ENCODE measurements at places on chromosomes 2 and 18.

DNA sequence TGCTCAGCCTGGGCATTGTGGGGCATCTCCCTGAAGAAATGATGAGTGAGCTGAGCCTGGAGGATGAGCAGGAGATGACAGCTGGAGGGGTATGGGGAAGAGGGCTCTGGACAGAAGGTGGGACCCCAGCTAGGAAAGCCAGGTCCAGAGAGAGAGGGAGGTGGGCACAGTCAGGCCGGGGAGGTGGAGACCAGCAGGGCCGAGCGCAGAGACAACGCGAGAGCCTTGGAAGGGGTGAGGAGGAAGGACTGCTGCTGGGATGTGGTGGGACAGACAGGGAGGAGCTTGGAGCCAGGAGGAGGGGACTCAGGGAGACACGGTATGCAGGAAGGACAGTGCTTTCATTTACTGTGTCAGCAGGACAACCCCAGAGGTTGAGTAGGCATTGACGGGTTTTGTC, 8.2 kb downstream of the TRPM8 start:
- DNase-seq, result no peak

GRCh38 chr2:200705305-200706041, 106.2 kb upstream of the BZW1 start:
- no peak for DNase-seq

DNA sequence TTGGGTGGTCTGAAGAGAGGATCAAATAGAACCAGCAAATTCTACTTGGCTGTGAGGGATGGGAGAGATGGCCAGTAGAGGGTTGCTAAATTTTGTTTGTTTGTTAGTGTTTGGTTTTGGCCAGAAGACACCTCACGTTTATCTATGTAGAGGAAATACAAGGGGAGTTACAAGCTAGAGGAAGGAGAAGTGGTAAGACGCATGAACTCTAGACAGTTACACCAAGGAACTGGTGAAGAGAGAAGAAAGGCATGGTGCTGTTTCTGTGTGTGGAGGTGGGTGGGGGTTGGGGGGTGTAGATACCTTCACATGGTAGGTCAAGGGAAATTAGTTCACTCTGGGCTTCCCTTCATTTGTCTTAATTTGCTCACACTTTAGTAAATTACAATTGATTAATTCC, 25.6 kb downstream of the RASGRP3 start:
- DNase-seq, result no peak

DNA sequence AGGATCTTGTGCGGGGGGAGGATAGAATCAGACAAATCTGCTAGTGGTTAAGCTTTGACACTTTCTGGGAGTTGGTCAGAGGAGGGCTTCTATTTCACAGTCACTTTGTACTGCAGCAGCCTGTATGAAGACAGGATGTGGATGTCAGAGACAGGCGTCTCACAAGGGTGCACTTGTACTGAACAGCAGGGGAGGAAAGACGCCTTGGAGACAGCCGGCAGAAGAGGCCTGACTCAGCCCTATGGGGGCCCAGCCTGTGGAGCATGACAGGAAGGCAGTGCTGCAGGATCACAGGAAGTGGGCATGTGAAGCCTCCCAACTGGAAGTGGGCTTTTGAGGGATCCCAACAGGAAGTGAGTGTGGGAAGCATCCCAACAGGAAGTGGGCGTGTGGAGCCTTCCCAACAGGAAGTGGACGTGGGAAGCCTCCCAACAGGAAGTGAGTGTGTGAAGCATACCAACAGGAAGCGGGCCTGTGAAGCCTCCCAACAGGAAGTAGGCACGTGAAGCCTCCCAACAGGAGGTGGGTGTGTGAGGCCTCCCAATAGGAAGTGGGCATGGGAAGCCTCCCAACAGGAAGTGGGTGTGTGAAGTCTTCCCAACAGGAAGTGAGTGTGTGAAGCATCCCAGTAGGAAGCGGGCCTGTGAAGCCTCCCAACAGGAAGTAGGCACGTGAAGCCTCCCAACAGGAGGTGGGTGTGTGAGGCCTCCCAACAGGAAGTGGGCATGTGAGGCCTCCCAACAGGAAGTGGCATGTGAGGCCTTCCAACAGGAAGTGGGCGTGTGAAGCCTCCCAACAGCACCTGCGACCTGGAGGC, 212.3 kb downstream of the SNTG2 start:
- DNase-seq, result no peak

DNA sequence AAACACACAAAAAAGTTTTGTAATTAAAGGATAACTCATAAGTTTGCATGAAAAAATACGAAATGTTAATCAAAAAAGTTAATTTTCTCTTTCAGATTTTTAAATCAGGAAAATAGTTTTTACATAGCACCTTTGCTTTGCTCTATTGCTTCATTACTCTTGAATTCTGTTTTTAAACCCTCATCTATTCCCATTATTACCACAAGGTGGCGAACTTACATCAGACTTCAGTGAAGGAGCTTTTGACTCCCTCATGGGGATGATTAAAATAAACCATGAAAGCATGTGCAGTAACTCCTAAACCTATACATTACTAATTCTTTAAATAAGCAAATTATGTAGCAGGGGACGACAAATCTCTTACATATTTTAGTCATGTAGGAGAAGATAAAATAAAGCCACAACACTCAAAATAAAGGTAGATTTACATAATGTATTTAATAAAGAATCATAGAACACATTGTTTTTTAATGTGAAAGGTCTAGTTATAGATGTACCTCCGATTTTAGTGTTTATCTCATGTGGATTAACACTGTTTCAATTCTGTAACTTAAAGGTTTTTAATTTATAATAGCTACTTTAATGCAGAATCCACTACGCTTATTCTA, 105.2 kb downstream of the NETO1 start:
- peak; percentile 28 for DNase-seq

- DNase-seq, result peak; percentile 60
Measured at GRCh38 chr2:107025869-107026380, 140.0 kb upstream of the ST6GAL2 start.

GRCh38 chr2:217588266-217588665, 414.5 kb downstream of the TNS1 start:
- no peak for DNase-seq

DNA sequence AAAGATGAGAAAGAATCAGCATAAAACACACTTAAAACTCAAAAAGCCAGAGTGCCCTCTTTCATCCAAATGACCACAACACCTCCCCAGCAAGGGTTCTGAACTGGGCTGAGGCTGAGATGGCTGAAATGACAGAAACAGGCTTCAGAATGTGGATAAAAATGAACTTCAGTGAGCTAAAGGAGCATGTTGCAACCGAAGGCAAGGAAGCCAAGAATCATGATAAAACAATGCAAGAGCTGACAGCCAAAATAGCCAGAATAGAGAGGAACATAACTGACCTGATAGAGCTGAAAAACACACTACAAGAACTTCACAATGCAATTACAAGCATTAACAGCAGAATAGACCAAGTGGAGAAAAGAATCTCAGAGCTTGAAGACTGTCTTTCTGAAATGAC, 12.2 kb upstream of the PSMA8 start:
- no peak for DNase-seq

DNA sequence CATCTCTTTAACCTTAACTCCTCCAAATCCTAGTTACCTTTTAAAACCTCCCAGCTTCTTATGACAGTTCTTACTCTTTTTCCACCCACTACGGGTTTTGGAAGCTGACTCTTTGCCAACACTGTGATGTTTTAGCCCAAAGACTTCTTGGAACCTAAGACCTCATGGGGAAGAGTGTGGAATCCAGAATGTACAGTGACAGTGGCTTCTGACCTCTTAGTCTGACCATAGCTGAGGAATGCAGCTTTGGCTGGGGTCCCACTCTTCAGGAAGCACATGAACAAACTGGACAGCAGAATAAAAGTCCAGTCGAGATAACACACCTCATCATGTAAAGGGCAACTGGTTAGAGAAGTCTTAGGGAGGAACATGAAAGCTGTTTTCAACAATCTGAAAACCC, 161.1 kb upstream of the PKDCC start:
- no peak for DNase-seq

DNA sequence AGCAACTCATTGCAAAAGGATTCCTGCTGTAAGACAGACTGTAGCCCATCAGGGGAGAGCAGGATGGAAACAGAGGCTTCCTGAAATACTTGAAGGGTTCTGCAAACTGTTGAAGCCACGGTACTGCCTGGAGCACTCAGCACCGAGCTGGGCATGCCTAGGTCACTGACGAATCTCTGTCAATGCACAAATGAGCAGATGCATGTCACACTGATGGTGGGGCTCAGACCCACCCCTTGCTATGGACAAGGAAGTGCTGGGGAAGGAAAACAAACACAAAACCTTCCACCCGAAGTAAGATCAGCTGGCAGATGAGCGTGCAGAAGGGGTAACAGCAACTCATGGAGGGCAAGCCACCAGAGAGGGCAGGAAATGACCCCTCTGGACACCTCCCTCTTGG, 136.7 kb downstream of the BCL2 start:
- no peak for DNase-seq

DNA sequence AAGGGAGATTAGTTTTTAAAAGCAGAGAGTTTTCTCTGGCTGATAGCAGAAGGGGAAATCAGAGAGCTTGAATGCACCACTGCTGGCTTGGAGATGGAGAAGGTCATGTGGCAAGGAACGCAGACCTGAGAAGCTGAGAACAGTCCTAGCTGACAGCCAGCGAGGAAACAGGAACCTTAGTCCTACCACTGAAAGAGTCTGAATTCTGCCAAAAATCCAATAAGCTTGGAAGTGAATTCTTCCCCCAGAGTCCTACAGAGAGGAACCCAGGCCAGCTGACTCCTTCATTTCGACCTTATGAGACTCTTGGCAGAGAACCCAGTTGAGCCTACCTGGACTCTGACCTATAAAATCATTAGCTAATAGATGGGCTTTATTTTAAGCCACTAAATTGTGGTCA, 371.9 kb upstream of the TNP1 start:
- DNase-seq, result no peak

- peak; percentile 53 for DNase-seq
Measured at GRCh38 chr2:119753041-119753929, 6.4 kb upstream of the PTPN4 start.

All from AG08395 (cell line).